Liver (tissue), 10 donors: ENCODE measurements at places on chromosomes 2 and 18. TPM values are rescaled to one million over a fixed set of nuclear protein-coding genes. Genes with fewer than 3 reads are reported as not detected.

Gene MYO5B
- total RNA-seq: 5.4 TPM

Gene KIF1A
- total RNA-seq: 0.14 TPM

Gene ABCB11
- total RNA-seq: 74.3 TPM

Gene REV1
- 20.5 TPM for total RNA-seq
